ENCODE measurements at places on chromosomes 11 and 22.

- DNase-seq = no peak
Observed at GRCh38 chr11:103903621-103904323, 132.7 kb upstream of the DDI1 start.

DNA sequence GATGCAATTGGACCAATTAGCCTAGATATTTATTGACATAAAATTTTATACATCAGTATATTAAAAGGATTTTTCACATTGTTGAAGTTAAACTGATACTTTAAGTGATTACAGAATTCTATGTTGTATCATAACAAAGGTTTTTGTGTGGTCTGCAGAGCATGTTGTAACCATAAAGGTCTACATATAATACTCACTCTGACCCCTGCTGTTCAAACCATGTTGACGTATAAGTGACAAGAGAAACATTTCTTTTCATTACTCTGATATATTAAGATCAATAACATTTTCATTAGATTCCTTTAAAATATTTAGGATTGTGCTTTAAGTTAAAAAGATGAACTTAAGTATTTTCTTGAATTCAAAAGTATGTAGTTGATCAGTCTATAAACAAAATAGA is 63.9 kb downstream of the GAS2 start:
- DNase-seq = peak; percentile 12

DNA sequence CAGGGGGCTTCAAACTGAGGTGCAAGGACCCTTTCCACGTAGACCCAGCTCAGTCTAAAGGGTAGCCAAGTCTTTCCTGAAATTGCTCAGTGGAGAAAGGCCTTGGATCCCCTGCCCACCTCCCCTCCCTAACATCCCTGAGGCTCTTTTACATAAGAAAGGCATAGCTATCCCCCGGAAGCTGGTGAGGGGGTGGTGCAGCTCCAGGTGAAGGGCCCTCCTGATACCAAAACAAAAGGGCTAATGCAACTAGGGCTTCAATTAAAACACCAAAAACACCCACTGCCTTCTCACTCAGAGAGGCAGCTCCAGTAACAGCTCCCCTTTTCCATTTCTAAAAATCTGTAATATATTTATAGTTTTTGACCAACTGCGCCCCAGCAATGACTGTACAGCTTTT is 5.8 kb downstream of the SHANK2 start:
- no peak for DNase-seq

DNA sequence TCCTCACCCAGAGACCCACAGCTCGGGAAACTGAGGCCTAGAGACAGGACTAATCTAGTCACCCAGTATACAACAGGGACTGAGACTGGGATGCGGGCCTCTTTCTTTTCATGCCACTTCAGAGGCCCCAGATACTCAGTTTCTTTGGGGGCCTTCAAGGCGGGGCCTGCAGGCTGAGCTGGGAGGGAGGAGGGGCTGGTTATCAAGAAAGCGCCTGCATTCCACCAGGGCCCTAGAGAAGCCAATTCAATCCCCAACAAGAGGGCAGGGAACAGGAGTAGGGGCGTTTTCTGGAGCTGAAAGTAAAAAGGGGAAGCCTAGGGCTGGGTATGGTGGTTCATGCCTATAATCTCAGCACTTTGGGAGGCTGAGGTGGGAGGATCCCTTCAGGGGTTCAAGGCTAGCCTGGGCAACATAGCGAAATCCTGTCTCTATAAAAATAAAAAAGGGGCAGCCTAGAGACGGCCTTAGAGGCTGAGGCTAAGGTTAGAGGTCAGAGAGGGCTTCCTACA is 1.6 kb downstream of the ATG2A start:
- no peak for DNase-seq

GRCh38 chr11:86372586-86372985 is 2.1 kb upstream of the CCDC81 start:
- DNase-seq = no peak

- DNase-seq = no peak
Observed at GRCh38 chr11:105149477-105149876, 9.9 kb upstream of the CARD18 start.

DNA sequence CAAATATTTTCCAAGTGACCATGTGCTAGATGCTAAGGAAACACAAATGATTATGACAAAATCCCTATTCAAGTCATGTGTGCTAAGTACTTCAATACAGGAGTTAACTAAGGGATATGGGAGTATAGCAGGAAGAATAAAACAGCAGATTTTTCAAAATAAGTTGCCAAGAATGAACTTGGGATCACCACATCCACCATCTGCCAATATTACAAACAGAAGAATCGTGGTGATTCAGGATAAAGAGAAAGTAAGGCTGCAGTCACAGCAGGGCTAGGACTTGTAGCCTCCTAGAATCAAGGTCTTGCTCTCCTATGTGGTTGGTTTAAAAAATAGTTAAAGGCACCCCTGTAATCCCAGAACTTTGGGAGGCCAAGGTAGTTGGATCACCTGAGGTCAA is 34.3 kb downstream of the MRTFA start:
- no peak for DNase-seq

- no peak for DNase-seq
Observed at GRCh38 chr11:104051778-104052177, 15.3 kb downstream of the DDI1 start.

DNA sequence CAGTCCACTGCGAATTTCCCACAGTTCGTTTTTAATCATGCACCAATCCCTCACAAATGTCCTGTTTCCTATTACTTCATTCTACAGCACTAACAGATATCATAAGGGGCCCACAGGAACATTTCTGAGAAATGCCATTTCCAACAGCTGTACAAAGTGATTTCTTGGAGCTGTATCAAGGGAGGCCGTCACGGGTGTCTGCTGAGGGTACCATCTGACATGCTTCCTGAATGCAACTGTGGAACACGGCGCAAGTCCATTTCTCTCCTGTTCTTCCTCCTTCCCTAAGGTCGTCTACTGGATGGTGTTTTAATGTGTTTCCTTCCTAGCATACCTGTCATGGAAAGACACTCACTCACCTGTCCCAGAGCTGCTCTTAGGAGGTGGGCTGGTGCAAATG is 320.7 kb downstream of the LARGE1 start:
- no peak for DNase-seq

DNA sequence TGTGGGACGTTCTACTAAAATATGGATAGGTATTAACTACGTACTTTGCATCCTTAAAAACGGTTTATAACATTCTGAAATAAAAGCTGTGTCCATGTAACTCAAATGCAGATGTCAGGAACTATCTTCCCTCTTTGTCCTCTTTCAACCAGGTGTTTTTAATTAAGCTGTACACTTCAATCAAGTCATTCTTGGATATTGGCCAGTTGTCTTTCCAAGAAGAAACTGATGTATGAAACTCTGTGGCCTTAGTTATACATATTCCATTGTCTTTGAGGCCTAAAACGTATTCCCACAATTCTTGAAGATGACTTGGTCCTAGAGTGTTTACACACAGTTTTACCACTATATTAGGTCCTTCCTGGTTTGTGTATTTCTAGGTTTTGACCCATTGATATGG is 249.0 kb upstream of the CNTN5 start:
- no peak for DNase-seq

- no peak for DNase-seq
Observed at GRCh38 chr11:114466742-114467141, 27.5 kb downstream of the REXO2 start.

GRCh38 chr11:60641940-60642339 is 57.5 kb upstream of the MS4A8 start:
- DNase-seq = no peak

- DNase-seq = no peak
Observed at GRCh38 chr11:41274831-41275230, 184.6 kb downstream of the LRRC4C start.

DNA sequence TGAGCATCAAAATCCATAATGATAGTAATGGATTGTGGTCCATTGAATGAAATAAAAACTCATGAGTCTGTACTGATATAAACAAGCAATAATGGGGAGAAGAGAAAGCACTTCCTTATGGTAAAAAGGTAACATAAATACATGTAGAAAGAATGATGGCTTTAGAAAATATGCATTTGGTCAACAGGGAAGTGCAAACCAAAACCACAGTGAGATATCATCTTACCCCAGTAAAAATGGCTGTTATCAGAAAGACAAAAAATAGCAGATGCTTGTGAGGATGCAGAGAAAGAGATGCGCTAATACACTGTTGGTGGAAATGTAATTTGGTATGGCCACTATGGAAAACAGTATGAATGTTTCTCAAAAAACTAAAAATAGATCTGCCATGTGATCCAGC is 6.9 kb upstream of the MMP20 start:
- no peak for DNase-seq

DNA sequence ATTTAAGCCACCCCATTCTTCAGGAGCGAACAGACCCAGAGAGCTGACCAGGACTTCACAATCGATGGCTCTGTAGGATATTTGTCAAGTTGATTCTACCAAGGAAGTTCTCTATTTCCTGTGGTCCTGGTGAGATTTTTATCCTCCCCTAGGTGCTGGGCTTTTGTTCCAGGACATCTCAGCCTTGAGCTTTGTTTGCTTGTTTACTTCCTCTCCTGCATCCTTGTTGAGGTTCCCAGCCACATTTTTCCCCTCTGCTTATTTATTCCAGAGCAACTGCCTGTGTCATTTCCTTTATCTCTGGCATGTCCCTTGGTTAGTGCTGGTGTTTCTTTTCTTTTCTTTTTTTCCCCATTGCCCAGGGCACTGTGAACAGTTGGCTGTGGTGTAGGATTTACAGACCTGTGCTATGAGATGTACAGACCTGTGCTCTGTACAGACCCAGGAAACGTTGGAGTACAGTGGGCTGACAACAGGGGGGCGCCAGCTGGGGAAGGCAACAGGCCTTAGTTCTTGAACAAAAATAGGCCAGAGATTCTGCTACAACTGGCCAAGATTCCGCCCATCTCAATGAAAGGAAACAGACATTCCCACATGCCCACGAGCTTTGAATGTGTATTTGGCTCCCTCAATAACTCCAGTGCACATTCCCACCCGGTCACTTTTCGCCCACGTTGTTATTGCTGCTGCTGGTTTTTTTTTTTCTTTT is 235.9 kb upstream of the DDI1 start:
- DNase-seq = no peak

GRCh38 chr22:36014546-36015074 is 14.0 kb downstream of the RBFOX2 start:
- no peak for DNase-seq

- no peak for DNase-seq
Observed at GRCh38 chr22:25770333-25770732, 28.3 kb downstream of the MYO18B start.

- no peak for DNase-seq
Observed at GRCh38 chr11:18314784-18315523, 7.0 kb downstream of the HPS5 start.

DNA sequence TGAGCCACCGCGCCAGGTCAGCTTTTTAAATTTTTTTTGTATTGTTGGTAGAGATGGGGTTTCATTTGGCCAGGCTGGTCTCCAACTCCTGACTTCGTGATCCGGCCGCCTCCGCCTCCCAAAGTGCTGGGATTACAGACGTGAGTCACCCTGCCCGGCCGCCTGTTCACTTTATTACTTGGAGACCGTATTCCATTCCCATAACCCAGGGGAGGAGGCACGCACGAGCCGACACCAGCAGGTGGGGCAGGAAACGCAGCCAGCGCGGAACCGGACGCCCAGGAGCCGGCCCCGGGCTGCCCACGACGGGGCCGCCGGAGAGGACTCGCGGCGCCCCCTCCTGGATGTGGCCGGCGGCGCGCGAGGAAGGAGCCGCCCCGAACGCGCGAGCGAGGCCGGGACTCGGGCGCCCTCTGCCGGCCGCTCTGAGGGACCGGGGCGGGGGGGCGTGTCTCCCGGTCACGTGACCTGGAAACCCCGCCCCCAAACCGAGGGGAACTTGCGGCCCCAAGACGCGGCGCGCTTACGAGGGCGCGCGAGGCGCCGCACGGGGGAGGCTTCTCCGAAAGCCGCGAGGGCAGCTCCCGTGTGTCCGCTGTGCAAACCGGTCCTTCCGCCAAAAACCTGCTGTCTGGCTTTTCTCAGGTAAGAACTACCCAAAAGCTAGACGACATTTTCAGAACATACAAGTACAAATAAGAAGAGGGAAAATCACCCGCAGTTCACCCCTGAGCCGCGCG is 11.6 kb upstream of the RNH1 start:
- peak; percentile 94 for DNase-seq

- no peak for DNase-seq
Observed at GRCh38 chr11:35007277-35007676, 90.9 kb downstream of the PDHX start.

DNA sequence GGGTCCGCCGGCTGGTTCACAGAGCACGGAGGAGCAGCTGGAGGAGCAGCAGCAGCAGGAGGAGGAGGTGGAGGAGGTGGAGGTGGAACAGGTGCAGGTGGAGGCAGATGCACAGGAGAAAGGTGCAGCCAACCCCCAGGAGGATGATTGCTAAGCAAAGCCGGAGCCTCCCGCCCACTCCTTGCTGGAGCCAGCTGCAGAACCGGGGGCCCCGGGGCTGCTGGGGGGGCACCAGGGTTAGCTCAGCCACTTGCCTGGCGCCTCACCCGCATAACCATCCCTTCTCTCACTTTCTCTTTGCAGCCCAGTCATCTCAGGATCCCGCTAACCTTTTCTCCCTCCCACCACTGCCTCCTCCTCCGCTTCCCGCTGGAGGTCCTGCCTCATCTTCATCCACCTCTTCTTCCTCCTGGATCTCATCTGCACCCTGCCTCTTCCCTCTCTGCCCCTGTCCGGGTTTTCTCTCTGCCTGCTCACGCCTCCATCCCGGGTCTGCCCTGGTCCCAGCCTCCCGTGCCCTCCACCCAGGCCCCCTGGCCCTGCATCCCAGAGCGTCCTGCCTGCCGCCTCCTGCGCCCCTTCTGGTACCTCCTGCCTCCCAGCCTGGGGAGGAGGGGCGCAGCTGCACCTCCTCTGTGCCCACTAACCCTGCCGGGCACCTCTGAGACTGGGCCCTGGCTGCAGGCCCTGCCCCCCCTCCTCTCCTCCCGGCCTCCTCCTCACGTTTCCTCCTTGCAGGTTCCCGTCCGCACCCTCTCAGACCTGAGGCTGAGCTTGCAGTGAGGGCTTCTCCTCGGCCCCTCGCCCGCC is 9.5 kb downstream of the KCTD17 start:
- DNase-seq = no peak

DNA sequence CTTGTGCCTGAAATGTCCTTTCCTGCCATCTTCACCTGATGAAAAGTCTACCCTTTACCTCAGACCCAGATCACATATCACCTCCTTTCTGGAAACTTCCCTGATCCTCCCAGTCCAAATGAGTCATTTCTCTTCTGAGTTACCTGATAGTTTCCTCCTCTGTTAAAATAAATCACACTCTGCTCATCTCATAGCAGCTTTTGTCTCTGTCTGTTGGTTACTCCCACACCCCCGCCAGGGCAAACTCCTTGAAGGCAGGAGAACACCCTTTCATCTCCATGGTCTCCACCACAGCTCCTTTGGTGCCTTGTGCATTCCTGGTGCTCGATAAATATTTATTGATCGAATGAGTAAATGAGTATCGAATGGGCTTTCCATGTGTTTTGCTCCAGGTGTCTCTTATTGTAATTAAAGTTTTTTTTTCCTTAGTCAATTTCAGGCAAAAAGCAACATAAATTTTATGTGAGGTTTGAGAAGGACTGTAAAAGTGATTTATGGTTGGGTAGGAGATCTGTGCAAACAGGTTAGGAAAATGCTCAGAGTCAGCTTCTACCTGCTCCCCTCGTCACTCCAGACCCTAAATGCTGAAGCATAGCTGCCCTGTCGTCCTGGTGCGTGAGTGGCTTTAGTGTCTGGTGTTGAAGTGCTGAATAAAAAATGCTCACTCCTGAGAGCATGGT is 178.2 kb downstream of the GRIK4 start:
- DNase-seq = no peak
